ENCODE measurements at places on chromosomes 12 and 14.

DNA sequence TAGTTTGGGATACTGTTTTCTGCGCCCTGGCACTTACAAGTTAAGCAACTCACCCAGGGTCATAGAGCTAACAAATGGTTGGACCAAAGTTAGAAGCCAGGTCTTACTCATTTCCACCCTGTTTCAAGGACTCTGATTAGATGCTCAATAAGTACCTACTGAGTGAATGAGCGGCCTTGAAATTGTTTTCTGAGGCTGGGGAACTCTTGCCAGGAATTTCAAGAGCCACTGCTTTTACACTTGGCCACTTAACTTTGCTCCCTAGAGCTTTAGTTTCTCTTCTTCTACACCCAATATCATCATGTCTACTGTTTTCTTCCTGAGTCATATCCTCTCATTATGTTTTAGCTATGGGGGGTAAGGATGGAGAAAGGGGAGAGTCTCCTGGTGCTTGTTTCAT is 431.6 kb downstream of the ZFP36L1 start:
- no peak for DNase-seq

GRCh38 chr12:64612843-64613242 is 2.5 kb downstream of the RASSF3 start:
- DNase-seq, result no peak

GRCh38 chr14:92439537-92440344 is 73.8 kb upstream of the RIN3 start:
- DNase-seq, result no peak

- DNase-seq, result no peak
Observed at GRCh38 chr14:103941462-103941861, 867 bp downstream of the RD3L start.

Data from stimulated activated CD8-positive, alpha-beta memory T cell treated with anti-CD3 and anti-CD28 coated beads, Interleukin-15, amount 100 ng/mL, for 48 hours (primary cell).